ENCODE measurements at places on chromosomes 6 and 20.

GRCh38 chr6:129597023-129597713 lies 112.8 kb downstream of the ARHGAP18 start:
- DNase-seq, result no peak

DNA sequence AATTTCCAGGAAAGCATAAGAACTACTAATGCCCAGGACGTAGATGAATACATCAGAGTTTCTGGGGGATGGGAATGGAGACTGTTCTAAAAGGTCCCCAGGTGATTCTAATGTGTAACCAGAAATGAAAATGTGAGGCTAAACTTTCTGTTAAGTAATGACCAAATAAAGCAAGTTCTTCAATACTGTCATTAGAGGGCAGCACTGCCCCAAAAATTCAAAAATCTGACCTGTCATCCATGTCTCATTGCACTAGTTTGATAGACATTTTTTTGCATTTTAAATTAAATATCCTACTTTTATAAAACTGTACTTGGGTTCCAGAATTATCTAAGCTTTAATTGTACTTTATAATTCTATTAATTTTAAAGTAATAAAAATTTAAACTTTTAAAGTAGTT lies 94.9 kb downstream of the RFX6 start:
- no peak for DNase-seq

- DNase-seq, result no peak
Observed at GRCh38 chr6:110881546-110882273, 7.1 kb downstream of the AMD1 start.

DNA sequence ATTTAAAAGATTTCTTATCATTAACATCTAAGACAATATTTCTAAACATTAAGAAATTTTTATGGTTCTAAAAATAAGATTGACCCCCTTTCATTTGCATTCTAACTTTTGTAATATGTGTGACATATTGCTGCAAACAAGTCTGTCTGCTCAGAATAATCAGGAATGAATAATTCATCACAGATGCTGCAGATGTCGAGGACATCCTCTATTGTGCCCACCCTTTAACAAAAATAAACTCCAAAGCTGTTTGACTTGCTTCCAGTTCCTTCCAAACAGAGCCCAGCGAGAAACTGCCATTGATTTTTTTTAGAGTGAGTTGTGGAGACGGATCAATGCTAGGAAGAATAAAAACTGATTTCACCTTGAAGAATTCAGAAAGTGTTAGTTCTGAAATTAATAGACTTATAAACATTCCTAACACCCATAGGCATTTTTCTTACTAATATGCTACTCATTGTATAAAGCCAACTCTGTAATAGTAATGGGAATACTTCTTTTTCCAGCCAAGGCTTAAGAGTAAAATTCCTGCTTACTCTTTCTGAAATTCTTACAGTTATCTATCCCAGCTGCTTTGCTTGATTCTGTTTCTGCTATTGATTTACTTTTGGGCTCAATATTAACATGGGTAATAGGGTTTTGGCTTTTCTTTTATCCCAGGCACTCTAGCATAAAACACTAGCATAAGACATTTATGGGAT lies 244.8 kb upstream of the FAM83B start:
- DNase-seq, result no peak

DNA sequence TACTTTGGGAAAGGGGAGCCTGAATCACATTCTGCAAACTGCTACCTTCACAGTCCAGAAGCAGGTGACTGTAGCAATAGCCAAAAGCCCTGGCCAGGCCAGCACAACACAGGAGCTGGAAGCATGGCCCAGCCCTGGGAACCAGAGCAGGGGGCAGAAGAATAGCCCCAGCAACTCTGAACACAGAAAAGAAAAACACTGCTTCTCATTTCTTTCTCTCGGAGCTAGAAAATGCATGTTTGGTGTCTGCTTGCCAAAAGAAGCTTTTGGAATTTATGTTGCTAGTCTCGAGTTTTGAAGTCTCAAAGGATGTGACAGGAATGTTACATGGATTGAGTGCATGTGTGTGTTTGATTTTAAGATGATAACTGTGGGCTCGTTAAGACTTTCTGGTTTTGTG lies 79.8 kb upstream of the SCAF8 start:
- no peak for DNase-seq
